Left ventricle myocardium superior (tissue), 1 donor: ENCODE measurements at places on chromosomes 3 and 15.

GRCh38 chr3:140711390-140712035 is 33.6 kb downstream of the TRIM42 start:
- DNase-seq = no peak

- DNase-seq = no peak
Measured at GRCh38 chr3:72230774-72231379, 445.9 kb upstream of the PROK2 start.

DNA sequence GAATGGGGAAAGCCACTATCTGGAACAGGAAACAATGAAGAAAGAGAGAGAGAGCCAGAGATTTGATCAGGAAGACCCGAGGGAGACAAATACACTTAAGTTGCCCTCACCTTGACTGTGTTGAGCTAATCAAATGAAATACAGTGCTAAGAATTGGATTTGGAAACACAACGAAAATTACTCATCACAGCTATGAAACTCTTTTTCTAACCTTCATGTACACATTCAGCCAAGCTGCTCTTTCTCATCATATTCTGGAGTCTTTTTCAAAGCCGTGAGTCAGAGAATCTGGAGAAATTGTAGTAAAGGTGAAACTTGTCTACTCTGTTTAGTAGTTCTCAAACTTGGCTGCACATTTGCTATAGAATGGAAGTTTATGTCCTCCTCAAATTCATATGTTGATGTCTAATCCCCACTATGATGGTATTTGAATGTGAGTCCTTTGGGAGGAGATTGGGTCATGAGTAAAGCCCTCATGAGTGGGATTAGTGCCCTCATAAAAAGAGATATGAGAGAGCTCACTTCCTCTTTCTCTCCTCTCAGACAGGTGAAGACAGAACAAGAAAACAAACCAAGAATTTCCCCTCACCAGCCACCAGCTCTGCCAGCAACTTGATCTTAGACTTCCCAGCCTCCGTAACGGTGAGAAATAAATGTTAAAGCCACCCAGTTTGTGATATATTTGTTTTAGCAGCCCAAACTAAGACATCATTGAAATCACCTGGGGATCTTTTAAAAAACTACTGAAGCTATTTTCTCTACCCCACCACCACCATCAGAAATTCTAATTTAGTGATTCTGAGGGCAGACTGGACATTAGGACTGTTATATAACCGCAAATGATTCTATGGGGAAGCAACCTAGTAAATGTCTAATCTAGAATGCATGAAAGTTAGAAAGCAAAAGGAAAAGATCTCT is 143.6 kb upstream of the GRM7 start:
- DNase-seq = no peak

- no peak for DNase-seq
Measured at GRCh38 chr15:39403640-39404117, 177.2 kb upstream of the THBS1 start.
